ENCODE measurements at places on chromosomes 11 and 22. TPM values are rescaled to one million over a fixed set of nuclear protein-coding genes. Genes with fewer than 3 reads are reported as not detected.

DNA sequence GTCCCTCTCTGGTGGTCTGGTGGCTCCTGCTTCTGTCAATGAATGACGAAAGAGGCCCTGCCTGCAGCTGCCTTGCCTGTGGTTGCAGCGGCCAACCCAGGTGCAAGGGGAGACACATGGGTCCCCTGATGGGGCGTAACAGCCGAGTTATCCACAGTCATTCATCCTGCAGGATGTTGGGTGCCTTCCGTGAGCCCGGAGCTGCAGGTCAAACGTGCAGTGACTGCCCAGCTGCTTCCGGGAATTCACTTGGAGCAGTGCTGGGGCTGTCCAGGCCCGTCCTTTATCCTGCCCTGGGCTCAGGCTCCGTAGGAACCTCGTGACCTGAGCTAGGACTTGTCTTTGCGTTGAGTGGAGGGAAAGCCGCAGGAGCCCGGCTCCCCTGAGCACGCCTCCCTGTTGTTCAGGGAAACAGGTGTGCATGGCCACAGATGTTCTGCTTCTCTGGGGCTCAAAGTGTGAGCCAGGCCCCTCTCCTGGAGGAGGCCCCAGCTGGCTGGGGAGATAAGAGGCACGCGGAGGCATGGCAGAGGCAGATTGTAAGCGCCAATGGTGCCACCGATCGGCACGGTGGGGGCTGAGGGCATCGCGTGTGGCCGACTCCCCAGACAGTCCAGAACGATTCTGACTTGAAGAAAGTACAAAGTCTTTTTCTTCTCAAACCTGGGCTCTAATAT, 635.4 kb downstream of the BRD1 start:
- H3K4me1 ChIP-seq = no peaks in the 10 kb centered on the region
- H3K27me3 ChIP-seq = no peaks in the 10 kb centered on the region
- H3K27ac ChIP-seq = no peak overlapping the region
- H3K4me3 ChIP-seq = no peak overlapping the region

GRCh38 chr11:8031248-8032115, 44.3 kb downstream of the EIF3F start:
- no peak overlapping the region for H3K27ac ChIP-seq
- peaks cover 2% of the 10 kb centered on the region for H3K36me3 ChIP-seq
- peak; percentile 86 for DNase-seq
- no peak overlapping the region for H3K4me3 ChIP-seq
- peaks cover 13% of the 10 kb centered on the region for H3K4me1 ChIP-seq

GRCh38 chr11:38019072-38019775, 1421.2 kb upstream of the RAG2 start:
- peak; percentile 59 for DNase-seq
- H3K27ac ChIP-seq = no peak overlapping the region
- peaks cover 21% of the 10 kb centered on the region for H3K4me1 ChIP-seq
- H3K36me3 ChIP-seq = peaks cover 14% of the 10 kb centered on the region

- DNase-seq = no peak
- H3K4me3 ChIP-seq = no peak overlapping the region
- no peaks in the 10 kb centered on the region for H3K4me1 ChIP-seq
- H3K27ac ChIP-seq = no peak overlapping the region
- peaks cover 9% of the 10 kb centered on the region for H3K27me3 ChIP-seq
Observed at GRCh38 chr11:75734491-75735180, 17.0 kb downstream of the MOGAT2 start.

The CAPRIN1 gene
- 205 TPM for total RNA-seq
